Stimulated activated CD8-positive, alpha-beta memory T cell treated with anti-CD3 and anti-CD28 coated beads, Interleukin-2, amount 100 ng/mL, for 1 hour (primary cell): ENCODE measurements at places on chromosomes 6 and 20.

GRCh38 chr6:144285798-144286502 is 815 bp downstream of the UTRN start:
- DNase-seq = no peak

DNA sequence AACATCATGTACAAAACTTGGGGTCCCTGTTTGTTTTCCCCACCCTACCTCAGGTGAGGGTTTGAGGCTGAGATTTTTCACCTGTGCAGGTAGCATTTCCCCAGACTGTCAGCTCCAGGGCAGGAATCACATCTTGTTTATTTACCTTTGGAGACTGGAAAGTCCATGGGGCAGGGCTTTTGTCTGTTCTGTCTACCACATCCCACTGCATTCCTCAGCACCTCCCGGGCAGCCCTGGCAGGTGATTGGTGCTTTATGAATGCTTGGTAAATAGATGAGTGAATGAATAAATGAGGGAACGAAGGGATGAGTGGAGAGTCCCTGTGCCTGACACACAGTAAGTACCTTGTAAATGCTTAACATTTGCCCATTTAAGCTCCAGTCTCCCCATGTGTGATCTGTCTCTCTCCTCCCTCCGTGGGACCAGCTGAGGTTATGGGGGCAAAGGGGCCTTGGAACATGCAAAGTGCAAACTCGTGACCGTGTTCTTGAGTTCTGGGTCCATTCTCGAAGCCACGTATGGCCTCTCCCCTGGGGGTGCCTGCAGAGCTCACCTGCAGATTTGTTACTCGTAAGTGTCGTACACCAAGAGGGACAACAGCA is 69.7 kb upstream of the PMEPA1 start:
- DNase-seq = no peak

- no peak for DNase-seq
Observed at GRCh38 chr20:32112841-32113240, 3.3 kb downstream of the TM9SF4 start.

DNA sequence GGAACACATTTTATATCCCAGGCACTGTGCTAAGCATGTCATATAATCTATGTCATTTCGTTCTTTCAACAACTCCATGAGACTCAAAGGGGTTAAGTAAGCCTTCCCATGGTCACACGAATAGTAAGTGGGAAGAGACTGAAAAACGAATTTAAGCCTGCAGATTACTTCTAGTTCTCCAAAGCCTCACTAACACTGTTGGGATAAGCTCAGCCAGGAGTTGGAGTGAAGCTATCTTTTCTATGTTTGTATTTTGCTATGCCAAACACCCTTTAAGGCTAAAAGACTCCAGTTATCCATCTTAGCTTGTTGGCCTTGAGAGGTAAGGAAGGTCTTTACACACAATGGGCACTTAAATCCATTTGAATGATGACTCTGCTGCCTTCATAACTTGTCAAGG is 148.1 kb upstream of the UST start:
- DNase-seq = no peak

DNA sequence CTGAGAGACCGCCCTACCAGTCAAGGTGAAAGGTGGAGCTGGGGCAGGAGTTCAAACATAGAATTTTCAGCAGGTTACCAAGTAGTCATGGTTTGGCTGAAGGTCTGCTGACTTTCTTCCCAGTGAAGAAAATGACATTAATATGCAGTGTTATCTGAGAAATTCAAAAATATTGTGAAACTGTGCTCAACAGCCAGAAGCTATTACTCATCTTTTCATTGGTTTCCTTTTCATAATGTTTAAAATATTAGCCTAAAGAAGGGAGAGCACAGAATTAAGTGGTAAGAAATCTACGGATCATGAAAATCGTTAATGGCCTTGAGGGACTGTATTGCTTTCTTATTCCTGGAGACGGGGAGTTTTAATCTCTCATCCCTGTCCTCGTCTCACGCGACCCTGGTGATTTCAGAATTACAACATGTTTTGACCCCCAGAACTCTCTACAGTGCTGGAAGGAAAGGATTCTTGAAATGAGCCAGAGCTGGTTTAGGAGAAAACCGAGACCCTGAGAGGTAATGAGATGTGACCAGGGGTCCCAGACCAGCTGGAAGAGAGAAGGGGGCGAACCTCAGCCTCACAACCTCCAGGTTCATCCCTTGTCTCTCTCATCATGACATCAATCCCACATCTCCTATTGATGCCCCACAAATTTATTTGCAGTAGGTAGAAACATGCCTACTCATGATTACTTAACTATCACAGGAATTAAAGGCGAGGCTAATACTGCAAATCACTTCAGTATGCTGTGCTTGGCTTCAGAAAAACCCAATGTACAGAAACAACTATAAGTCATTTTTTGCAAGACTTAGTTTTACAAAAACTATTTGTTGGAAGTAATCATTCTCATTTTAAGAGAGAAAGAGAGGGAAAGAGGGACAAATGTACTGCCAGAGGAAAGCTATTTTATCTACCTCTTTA is 209.5 kb downstream of the FNDC1 start:
- DNase-seq = no peak

DNA sequence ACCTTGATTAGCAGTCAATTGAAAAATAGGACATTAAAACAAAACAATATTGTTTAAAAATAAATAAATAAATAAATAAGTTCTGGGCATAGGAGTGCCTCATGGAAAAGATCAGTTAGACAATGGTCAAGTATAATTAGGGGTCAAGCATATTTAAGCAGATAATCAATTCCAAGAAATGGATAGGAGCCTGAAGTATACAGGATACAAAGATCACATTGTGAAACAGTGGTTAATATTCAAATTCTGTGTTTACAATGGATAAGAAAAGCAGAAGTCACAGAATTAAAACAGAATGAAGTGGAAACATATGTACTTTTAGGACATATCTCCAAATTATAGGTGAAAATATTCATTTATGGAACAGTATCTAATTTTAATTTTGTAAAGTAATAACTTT is 1028.6 kb upstream of the CITED2 start:
- DNase-seq = no peak
